Gastroesophageal sphincter (tissue), 4 donors: ENCODE measurements at places on chromosomes 7 and 10. TPM values are rescaled to one million over a fixed set of nuclear protein-coding genes. Genes with fewer than 3 reads are reported as not detected.
A peak's percentile ranks its signal among the peaks of the same experiment; 100 is the strongest.

Gene CYP2C19
- total RNA-seq = not detected

Gene DRGX
- total RNA-seq = not detected

Gene PRPS1L1
- not detected for total RNA-seq

Gene NOD1
- 28.1 TPM for total RNA-seq

Gene LHFPL3
- total RNA-seq = not detected

Gene GRB10
- total RNA-seq = 58.0 TPM

Gene LIMK1
- 12.1 TPM for total RNA-seq

Gene LRRC27
- 5.8 TPM for total RNA-seq

- no peak for ATAC-seq
Measured at GRCh38 chr7:75776295-75776971, 4.4 kb upstream of the CCL26 start.

- no peak for ATAC-seq
Measured at GRCh38 chr7:66970310-66970709, 25.1 kb downstream of the SBDS start.

DNA sequence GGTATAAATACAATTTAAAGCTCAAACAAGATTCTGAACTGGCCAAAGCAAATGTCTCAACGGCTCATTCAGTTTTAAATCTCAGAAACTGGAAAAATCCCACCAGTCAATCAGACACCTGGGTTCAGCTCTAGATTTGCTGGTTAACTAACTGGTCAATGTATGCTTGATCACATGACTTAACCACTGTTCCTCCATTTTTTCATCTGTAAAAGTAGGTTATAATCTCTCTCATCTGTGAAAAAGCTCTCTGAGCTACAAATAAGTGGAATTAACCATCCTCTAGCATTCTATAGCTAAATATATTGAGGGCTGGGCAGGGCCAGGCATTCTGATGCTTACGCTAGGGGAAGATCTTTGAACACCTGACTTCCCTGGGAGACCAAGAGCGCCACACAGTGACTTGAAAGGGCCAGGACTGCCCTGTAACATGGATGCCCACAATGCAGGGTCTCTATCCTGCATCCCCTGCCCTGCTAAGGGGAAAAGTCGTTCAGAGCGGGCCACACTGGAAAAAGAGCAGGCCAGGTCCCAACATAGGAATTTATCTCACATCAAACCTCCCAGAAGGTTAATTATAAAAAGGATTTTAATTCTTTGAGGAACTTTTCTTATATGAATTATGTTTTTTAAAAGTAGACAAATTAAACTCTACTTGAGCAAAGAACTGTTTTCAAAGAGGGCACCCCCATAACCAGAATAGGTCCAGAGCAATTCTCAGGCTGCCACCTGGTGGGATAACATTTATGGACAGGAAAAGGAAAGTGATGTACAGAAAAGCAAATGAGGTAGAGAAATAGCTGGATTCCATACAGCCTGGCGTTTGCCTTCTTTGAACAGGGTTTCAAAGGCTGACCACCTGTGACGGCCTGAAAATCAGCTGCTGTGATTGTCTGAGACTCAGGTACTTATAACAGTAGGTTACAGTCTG lies 1.8 kb downstream of the RP9 start:
- ATAC-seq = no peak

DNA sequence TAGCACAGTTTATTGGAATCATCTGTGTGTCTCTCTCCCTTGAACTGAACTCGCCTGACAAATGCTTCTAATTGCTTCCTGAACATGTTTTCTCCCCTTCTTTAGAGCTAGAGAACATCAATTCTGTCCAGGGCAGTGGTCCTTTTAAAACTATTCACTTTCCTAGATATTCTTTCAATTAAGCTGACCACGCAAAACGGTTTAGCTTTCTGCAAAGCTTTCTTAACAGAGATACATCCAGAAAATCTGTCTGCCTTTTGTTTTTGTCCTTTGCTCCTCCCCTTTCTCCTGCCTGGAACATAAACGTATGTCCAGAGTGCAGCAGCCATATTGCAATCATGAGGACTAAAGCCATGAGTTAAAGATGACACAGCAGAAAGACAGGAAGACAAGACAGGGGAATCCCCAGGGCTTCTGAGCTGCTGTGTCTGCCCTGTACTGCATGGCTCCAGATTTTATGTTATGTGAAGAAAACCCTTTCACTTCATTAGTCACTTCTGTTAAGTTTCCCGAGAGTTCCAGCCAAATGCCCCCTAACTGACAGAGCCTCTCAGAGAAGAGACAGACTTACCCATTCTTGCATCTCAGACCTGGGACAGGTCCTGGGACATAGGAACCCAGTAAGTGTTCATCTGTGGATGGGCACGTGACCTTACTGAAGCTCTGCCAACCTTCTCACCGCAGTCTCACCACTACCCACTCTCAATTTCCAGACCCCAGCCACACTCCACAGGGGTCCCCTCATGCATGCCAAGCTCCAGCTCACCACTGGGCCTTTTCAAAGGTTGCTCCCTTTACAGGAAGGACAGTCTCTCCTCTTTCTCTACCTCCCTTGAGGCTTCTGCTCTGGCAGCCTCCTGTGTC lies 35.0 kb upstream of the CPXM2 start:
- no peak for ATAC-seq

DNA sequence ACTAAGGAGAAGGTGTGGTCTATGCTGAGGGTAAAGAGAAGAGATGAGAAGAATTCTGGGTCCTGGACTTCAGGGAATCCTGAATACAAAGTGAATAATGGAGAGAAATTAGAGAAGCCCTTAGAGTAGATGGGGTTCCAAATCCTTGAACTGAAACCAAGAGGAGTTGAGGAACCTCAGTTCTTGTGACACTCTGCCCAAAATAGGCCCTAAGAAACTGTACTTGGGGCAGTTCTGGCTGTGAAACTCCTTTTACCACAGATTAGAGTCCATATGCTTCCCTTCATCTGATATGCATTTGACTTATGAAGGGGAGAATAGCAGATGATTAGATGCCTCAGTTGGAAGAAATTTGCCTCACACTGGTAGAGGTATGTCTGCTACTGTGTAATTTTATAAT lies 19.0 kb downstream of the TES start:
- no peak for ATAC-seq

GRCh38 chr10:6813306-6813705 lies 233.2 kb upstream of the PRKCQ start:
- no peak for ATAC-seq

GRCh38 chr7:139901056-139901795 lies 72.2 kb downstream of the TBXAS1 start:
- no peak for ATAC-seq

GRCh38 chr7:158407581-158408317 lies 179.9 kb downstream of the PTPRN2 start:
- no peak for ATAC-seq

GRCh38 chr10:72186258-72186981 lies 29.4 kb upstream of the ANAPC16 start:
- ATAC-seq = peak; percentile 96

DNA sequence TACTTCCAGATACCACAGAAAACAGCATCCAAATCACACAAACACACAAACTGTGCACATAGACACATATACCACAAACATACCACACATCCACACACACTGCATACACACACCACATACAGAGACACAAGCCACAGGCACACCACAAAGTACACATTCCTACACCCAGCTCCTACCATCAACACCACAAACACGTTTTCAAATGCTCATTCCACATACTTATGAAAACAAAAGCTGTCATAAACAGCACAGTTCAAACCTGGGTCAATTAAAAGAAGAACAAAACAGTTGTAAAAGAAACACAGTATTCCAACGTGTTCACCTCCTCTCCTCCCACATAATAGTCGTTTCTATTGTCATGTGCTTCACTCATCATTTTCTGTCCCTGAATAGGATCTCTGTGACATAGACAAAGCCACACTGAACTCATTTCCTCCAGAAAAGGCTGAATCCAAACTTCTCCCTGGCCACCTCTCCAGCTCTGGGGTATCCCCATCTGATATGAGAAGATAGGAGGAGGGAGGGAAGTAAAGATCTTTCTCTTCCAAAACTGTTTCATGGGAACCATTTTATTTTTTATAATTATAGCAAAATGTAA lies 89.2 kb downstream of the CXCL12 start:
- ATAC-seq = no peak

- no peak for ATAC-seq
Measured at GRCh38 chr10:112390125-112390703, 16.3 kb downstream of the ACSL5 start.

GRCh38 chr10:121152033-121152432 lies 300.9 kb downstream of the WDR11 start:
- ATAC-seq = no peak

- ATAC-seq = no peak
Measured at GRCh38 chr7:18243731-18244130, 216.1 kb upstream of the PRPS1L1 start.

- no peak for ATAC-seq
Measured at GRCh38 chr7:4878336-4879335, 4.9 kb downstream of the RADIL start.

DNA sequence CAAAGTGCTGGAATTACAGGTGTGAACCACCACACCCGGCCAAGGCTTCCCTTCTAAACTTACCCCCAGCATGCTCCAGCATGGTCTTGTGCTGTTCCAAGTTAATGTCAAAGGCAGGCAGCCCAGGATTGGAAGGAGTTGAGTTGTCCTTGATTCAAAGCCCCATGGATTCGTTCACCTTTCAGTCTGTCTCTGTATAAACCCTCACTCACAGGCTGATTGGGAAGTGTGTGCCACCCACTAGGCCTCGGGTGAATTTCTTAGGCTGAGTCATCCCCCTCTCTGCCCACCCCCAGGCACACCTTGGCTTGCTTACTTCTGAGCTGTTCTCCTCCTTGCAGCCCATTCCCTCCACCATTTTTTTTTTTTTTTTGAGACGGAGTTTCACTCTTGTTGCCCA lies 13.3 kb upstream of the PRDX3 start:
- ATAC-seq = no peak

GRCh38 chr7:97271619-97272018 lies 154.1 kb downstream of the SDHAF3 start:
- ATAC-seq = no peak

DNA sequence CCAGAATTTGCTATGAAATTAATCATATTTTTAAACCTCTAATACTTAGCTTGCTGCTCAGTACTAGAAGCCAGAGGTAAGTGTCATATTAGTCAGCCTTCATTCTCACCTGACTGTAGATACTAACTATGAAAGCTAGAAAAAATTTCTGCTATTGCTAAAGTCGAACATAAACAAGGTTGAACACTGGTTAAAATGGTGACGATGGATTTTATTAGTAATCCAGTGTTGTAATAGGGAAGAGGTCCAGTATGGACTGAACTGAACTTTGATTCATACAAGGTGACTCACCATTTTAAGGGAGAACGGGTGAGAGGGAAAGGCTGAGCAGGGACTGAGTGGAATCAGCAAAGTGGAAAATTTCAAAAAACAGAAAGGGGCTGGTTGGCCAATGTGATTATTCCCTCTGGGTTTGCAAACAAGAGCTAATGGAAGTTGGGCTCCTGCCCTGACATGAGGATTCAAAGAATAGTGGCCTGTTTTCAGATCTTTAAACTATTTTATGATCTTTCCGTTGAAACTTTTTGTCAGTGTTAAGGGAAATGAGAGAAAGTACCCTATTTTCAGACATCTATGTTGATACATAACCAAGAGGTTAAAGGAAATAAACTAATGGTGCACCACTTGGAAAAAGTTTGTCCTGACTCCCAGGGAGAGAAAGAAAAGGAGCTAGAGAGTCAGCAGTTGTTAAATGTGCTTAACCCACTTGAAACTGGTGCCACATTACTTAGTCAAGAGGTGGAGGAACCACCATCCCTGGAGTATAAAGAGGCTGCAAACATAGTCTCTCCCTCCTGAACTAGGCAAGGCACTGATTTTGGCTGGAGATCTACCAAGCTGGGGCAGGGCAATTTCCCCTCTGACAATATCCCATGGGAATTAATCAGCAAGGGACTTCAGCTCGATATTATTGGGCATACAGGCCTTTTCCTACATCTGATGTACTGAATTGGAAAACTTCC lies 15.3 kb upstream of the AKR1C1 start:
- peak; percentile 94 for ATAC-seq

GRCh38 chr7:156061689-156062255 lies 249.5 kb upstream of the SHH start:
- no peak for ATAC-seq

DNA sequence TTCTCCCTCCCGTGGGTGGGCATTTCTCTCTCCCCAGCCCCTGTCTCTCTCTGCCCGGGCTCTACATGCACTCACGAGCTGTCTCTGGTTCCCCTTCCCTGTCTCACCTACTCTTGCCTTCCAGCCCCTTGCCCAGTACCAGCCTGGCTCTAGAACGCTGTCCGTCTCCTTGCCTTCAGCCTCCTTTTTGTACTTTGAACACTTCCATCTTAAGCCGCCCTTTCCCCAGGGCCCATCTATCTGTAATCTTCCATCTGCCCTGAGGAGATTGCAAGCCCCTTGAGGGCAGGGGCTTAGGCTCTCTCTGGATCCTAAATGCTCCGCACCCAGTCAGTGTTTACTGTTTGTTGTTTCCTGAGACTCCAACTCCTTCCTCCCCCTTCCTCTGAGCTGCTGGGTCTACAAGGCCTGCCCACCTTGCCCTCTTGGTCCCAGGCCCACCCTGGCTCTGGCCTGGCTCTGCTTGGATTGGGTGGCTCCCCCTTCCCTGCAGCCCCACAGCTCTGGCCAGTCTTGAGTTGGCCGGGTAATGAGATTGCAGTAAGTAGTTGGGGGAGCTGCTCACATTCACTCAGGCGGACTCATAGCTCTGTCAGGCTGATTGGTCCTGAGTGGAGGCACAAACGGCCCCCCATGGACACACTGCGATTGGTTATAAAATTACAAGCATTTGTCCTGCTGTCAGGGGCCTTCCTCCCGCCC lies 28.3 kb downstream of the POLL start:
- no peak for ATAC-seq

DNA sequence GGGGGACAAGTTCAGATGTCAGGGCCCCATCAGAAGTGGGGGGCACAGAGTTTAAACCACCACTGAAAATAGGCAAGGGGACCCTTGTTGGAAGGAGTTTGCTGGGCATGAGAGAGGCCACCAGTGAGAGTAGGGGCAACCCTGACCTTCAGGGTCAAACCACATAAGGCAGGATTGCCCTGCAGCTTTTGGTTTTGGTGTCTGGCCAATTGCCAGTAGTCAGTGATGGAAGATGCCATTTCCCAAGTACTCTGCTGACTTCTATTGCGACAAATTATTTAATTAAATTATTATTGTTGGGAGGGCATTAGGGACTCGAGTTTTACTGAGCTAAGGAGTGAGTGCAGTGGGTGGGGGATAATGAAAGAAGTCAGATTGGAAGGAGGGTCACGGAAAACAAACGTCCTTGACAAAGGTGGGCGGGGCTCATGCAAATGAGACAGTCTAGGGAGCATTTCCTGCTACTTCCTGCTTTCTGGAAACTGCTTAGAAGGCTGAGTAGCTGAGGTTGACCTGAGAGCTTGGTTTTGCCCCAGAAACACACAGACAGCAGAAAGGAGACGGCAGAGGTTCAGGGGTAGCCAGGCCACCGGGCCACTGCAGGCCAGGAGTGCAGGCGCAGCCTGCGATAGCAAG lies 74.2 kb upstream of the ANLN start:
- ATAC-seq = no peak

GRCh38 chr10:7533657-7534479 lies 123.0 kb upstream of the SFMBT2 start:
- ATAC-seq = no peak
